ENCODE measurements at places on chromosomes 16 and 17. TPM values are rescaled to one million over a fixed set of nuclear protein-coding genes. Genes with fewer than 3 reads are reported as not detected.

PPP1R1B gene
- not detected for polyA plus RNA-seq

OR1A1 gene
- polyA plus RNA-seq = not detected

PNMT gene
- not detected for polyA plus RNA-seq

ICAM2 gene
- polyA plus RNA-seq = 183 TPM

PIPOX gene
- 0.15 TPM for polyA plus RNA-seq

SLC26A11 gene
- 2.7 TPM for polyA plus RNA-seq

TP53TG3F gene
- not detected for polyA plus RNA-seq

KRT24 gene
- polyA plus RNA-seq = not detected

CCL5 gene
- polyA plus RNA-seq = 66.3 TPM

PDILT gene
- not detected for polyA plus RNA-seq

NHERF2 gene
- polyA plus RNA-seq = not detected

KRT12 gene
- polyA plus RNA-seq = not detected

CBFA2T3 gene
- 38.8 TPM for polyA plus RNA-seq

CCDC57 gene
- polyA plus RNA-seq = 34.1 TPM

TP53TG3 gene
- polyA plus RNA-seq = not detected

ABCC11 gene
- not detected for polyA plus RNA-seq

RNF135 gene
- 34.7 TPM for polyA plus RNA-seq

SALL1 gene
- not detected for polyA plus RNA-seq

GNAO1 gene
- 0.58 TPM for polyA plus RNA-seq

CDH3 gene
- not detected for polyA plus RNA-seq

CMIP gene
- 1.4 TPM for polyA plus RNA-seq

CACNG3 gene
- polyA plus RNA-seq = not detected

JPT1 gene
- 150 TPM for polyA plus RNA-seq

CAPNS2 gene
- not detected for polyA plus RNA-seq

ITGAX gene
- polyA plus RNA-seq = 6.2 TPM

MT1G gene
- polyA plus RNA-seq = not detected

METRNL gene
- 2.1 TPM for polyA plus RNA-seq

CTRB1 gene
- not detected for polyA plus RNA-seq

VKORC1 gene
- 90.7 TPM for polyA plus RNA-seq

METTL26 gene
- polyA plus RNA-seq = 81.0 TPM

TBC1D3B gene
- 0.84 TPM for polyA plus RNA-seq

Data from IgD-negative memory B cell (primary cell).